ENCODE measurements at places on chromosomes 13 and 19.

GRCh38 chr13:59414006-59414405 is 749.7 kb downstream of the DIAPH3 start:
- DNase-seq: no peak

DNA sequence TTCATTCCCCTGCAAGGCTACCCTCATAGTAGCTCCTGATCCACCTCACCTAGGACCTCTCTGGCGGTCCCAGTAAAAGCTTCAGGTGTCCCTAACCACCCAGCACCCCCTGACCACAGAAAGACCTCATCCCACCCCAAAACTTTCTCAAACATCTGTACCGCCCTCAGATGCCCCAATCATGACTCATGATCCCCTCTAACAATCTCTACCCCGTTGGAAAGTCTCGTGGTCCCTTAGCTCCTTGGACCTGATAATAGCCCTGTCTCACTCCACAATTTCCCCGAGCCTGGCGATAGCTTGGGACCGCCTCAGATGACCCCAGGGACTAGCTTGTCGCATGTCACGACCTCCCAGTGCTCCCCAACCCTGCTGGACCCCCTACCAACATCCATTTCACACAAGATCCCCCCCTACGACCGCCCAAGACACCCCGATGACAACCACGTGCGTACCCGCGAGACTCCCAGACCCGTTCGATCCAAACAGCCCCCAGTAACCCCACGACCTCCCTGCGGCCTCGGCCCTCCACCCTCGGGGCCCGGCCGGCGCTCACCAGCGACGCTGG is 450 bp downstream of the NDUFA11 start:
- no peak for DNase-seq

GRCh38 chr13:79870766-79871165 is 389.8 kb downstream of the NDFIP2 start:
- no peak for DNase-seq

DNA sequence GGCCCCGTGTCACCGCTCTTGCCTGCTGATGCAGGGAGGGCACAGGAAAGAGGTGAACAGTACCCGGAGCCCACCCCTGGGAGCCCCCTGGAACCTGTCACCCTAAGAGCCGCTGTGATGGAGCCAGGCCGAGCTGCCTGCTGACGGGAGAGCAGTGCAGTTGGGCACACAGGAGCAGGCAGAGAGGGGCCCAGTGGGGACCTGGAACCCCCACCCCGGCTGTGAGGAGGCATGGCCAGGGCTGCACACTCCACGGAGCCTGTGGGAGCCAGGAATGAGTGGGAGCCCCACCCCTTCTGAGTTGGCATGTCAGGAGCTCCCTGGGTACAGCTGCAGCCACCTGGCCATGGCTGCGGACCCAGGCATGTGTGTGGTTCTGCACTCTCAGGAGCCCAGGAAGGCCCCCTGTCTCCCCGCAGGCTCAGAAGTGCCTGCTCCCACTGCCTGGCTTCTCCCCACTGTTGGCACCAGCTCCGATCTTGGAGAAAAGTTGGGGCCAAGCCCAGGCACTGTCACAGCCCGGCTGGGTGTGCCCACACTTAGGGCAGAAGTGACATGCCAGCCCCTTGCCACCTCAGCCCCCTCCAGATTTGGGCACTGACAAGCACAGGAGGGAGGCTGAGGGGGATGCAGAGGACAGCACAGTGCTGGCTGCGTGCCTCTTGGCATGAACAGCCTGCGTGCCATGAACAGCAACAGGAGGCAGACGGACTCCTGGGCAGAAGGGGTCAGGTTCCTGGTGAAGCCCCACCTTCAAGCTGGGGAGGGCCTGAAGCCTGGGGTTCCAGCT is 6.3 kb downstream of the CFAP97D2 start:
- no peak for DNase-seq

DNA sequence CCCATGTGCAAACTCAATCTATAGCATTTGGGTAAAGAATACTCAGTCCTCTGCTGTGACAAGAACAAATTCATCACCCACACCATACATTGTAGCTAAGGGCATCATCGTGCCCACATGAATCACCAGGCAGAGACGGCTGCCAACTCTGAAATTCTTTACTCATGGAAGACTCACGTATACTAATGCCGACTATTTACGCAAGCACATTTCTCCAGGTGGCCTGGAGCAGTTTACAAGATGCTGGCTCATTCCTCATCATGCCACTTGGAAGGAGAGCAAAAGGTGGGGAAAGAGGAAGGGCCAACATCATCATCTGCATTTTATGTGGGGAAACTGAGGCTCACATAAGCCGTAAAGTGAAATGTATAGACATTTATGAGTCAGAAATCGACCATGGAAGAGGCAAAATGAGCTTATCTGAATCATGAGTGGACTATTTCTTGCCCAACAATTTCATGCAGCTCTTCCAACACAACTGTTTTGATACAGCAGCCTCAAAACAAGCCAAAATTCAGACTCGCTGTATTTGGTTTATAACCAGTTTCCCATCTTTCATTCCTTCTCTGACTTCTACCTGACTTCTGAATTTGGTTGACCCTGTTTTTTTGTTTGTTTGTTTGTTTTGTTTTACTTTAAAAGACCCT is 213.9 kb upstream of the SERP2 start:
- no peak for DNase-seq

DNA sequence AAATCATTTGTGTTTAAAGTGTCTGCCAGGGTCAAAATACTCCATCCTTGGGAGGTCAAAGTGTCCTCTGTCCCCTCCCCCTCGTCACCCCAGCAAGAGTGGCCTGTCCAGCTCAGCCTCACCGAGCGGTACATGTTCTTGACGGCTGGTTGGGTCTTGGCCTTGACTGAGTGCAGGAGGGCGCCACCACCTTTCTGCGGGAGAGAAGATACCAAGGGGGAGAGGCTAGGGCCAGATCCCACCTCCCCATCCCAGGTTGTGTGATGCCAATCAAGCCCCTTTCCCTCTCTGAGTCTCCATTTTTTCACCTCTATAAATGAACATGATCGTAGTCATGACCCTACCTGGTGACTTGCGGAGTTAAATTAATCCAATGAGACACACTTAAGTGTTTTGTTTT is 6.1 kb downstream of the CRB3 start:
- no peak for DNase-seq

- DNase-seq: no peak
Measured at GRCh38 chr19:35138305-35138892, at the start of gene FXYD1. Gene FXYD1 (plus strand): TSS chr19:35138824. CDS start chr19:35140080, 1,256 bp downstream.

DNA sequence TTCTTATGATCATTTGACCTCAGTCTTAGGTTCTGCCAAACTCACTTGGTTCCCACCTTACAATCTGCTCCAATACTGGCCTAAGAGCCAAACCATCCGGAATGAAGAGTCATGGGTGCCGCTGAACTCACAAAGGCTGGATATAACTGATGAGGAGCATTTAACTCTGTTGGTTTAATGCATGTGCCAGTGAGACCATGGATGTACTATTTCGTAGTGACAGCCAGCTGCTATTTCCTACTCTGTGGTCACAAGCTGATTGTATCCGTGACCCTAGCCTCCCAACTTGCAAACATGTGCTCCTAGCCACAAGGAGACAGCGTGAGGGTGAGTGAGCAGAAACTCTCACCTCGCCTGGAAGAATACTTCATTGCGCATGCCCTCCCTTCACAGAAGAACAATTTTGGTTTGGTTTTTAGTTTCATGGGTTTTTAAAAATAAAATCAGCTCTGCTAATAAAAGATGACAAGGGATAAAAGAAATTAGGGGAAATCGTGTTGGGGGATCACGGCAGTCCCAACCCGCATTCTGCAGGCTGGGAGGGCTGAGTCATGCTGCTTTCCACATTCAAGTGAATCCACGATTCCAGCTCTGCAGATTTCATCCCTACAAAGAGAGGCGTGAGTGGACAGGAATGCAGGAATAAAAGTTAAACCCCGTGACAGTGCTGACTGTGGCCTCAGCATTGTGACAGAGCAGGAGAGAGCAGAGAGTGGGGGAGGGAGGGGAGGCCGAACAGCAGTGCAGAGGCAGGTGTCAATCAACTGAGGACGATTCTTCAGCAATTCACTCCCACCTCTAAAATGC is 66.8 kb upstream of the RAP2A start:
- DNase-seq: no peak

DNA sequence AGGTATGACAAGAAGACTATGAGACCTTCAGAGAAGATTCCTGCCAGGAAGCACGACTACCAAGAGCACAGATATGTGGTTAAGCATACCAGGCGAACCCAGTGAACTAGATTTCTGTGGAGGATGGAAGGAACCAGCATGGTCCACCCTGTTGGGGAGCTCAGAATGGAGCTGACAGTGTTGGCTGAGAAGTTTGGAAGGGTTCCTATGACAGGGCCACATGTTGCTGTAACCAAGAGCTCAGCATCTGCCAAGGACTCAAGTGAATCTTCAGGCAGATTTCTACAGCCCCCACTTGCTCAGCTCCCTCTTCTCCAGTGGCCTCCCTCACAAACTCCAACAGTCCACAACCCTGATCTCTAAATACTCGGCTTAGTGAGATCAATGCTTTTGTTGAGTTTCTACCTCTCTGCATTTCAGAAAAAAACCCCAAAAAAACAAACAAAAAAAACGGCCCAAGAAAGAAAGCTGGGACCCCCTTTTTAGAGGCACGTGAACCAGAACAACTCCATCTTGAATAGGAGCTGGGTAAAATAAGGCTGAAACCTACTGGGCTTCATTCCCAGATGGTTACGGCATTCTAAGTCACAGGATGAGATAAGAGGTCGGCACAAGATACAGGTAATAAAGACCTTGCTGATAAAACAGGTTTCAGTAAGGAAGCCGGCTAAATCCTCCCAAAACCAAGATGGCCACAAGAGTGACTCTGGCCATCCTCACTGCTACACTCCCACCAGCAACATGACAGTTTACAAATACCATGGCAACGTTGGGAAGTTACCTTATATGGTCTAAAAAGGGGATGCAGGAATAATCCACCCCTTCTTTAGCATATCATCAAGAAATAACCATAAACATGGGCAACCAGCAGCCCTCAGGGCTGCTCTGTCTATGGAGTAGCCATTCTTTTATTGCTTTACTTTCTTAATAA is 691.1 kb downstream of the UQCRFS1 start:
- DNase-seq: no peak

DNA sequence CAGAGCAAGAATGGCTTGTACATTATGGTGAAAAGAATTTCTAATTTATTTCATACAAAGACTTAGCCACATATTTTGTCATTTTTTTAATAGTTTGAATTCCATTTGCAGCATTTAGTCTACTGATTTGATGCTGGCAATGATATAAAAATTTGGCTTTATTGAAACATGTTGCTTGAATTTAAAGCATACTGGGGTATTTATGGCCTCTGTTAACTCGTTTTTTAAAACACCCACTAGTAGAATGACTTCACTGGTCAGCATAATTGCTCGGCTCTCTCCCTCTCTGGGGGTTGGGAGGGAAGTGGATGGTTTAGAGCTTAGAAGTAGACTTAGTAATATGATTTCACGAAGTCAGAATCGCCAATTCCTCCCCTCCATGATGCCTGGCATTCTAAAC is 354.9 kb upstream of the HTR2A start:
- no peak for DNase-seq

- DNase-seq: no peak
Measured at GRCh38 chr13:24341439-24341838, 32.1 kb downstream of the C1QTNF9 start.
